ENCODE measurements at places on chromosomes 16 and 17.

- no peak for DNase-seq
These were observed 10.8 kb downstream of the CSNK2A2 start for GRCh38 chr16:58187092-58187491.

GRCh38 chr16:15798671-15799070, 58.2 kb downstream of the MYH11 start:
- no peak for DNase-seq

- no peak for DNase-seq
These were observed 132.3 kb downstream of the PCTP start for GRCh38 chr17:55883149-55883548.

- no peak for DNase-seq
These were observed 108.6 kb downstream of the BANP start for GRCh38 chr16:88059701-88060386.

GRCh38 chr17:10648381-10648780, 8.7 kb downstream of the MYH3 start:
- DNase-seq = no peak

- DNase-seq = no peak
These were observed 1.2 kb upstream of the HSF4 start for GRCh38 chr16:67163164-67163998.

DNA sequence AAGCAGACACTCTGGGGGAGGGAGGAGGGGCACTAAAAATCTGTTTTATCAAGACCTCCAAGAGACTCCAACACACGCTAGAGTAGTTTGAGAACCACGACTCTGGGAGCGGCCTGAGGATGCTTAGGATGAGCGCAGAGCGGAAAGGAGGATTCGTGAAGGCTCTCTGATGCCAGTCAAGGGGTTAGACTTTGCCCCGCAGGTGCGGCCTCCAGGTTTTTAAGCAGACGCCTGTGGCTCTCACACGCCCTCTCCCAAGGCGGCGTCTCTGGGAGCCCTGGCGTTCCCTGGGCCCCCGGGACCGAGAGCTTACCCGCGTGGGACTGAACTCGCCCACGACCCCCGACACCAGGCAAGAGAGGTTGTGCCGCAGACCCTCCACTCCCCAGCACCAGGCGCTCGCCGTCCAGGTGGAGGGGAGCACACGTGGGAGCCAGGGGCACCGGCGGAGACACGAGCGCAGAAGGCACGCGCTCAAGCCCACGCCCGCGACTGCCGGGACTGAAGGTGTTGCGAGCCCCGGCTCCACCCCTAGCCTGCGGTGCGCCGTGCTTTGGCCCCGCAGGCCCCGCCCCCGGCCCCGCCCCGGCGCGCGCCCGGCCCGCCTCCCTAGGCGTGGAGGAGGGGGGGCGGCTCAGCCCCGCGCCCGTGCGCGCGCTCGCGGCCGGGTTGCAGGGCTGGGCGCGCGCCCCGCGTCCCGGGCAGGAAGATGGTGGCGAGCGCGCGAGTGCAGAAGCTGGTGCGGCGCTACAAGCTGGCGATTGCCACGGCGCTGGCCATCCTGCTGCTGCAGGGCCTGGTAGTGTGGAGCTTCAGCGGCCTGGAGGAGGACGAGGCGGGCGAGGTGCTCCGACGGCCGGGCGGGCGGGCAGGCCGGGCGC, at the start of gene XYLT2:
XYLT2 (plus strand) TSS at position 695 of the 881 bp plus-strand sequence; CDS start at position 710, 15 bp downstream.
- DNase-seq = peak; percentile 78

- no peak for DNase-seq
These were observed 27.2 kb downstream of the NAGPA start for GRCh38 chr16:5006348-5007193.

All from hematopoietic multipotent progenitor cell (in vitro differentiated cells).